ENCODE measurements at places on chromosomes 3 and 15. TPM values are rescaled to one million over a fixed set of nuclear protein-coding genes. Genes with fewer than 3 reads are reported as not detected.

The NTRK3 gene
- total RNA-seq = under 0.01 TPM

- peaks cover 2% of the 10 kb centered on the region for H3K4me1 ChIP-seq
- no peak overlapping the region for H3K4me3 ChIP-seq
- no peak overlapping the region for H3K27ac ChIP-seq
- H3K36me3 ChIP-seq = no peaks in the 10 kb centered on the region
Measured at GRCh38 chr15:34791701-34792100, 3.6 kb downstream of the ACTC1 start.

DNA sequence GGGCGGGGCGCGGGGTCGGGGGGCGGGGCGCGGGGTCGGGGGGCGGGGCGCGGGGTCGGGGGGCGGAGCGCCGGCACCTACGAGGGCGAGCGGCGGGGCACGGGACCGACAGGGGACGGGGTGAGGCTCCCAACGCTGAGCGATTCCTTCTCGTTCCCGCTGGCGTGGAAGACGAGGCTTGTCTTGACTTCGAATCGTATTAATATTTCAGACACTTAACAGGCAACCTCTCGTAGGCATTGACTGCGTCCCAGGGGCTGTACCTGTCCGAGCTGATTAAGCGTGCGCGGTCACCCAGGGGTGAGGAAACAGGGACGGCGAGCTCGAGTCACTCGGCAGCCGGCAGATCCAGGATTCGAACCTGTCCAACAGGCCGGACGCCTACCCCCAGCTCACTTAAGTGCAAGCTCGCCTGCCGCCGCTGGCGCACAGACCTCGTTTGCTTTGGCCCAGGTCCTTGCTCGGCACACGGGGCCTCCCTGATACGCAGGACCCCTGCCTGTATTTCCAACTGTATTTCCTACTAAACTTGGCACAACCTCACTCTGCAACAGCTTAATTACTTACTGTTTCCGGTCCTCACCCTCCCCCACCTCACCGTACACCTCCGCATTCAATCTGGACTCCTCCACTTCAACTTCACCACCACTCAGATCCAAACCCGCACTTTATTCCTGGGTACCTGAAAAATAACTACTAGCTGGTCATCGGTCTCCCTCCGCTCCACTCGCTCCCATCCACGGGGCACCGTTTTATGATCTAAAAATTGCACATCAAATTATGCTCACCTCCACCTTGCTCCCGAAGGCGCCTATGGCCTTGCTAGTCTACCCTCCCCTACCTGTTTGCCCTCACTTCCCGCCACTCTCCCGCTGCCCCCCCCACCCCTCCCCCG, 722 bp upstream of the ZXDC start:
- peaks cover 16% of the 10 kb centered on the region for H3K4me1 ChIP-seq
- H3K36me3 ChIP-seq = peaks cover 3% of the 10 kb centered on the region
- peak overlapping the region; percentile 8 for H3K27ac ChIP-seq
- DNase-seq = peak; percentile 25
- peak overlapping the region; percentile 76 for H3K4me3 ChIP-seq

GRCh38 chr3:68703066-68703465, 229.3 kb downstream of the TAFA4 start:
- DNase-seq = no peak
- no peaks in the 10 kb centered on the region for H3K36me3 ChIP-seq
- H3K4me3 ChIP-seq = no peak overlapping the region
- H3K27me3 ChIP-seq = no peaks in the 10 kb centered on the region
- H3K4me1 ChIP-seq = no peaks in the 10 kb centered on the region
- no peak overlapping the region for H3K27ac ChIP-seq

The SLC51A gene
- total RNA-seq = not detected

DNA sequence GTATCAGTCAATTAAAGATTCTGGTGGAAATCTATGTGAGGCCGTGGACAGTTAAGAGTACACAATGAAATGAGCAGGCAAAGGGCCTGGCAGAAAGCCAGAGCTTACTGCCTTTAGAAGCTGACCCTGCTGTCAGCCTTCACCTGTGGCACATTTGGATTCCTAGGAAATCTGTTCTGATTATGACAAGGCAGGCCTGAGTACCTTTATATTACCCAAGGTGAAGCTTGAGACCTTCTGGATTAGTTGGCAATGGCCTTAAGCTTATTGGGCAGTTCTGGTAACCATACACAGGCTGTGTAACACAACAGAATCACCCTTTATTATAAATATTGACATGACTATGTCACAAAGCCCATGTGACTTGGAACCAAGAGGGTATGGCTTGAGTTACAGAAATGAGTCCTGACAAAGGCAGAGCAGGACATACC, 43.2 kb downstream of the NBEAL2 start:
- H3K4me3 ChIP-seq = no peak overlapping the region
- no peaks in the 10 kb centered on the region for H3K27me3 ChIP-seq
- peak; percentile 48 for DNase-seq

DNA sequence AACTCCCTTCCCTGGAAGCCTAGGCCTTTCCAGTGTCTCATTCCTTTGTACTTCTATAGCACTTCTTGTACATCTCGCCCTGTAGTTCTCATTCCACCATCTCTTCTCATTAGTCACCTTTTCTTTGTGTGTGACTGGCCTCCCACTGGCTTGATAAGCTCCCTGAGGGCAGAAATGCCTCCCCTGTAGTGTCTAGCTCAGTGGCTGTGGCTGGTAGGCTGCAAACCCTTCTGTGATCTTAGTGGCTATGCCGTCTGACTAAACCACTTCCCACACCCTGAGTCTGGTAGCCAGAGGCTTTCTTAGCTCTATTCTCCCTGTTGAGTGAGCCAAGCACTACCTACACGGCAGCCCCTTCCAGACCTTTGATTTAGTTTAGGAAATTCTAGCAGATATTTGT, 24.4 kb upstream of the TNFAIP8L3 start:
- H3K27ac ChIP-seq = no peak overlapping the region
- H3K4me3 ChIP-seq = no peak overlapping the region
- no peaks in the 10 kb centered on the region for H3K36me3 ChIP-seq
- H3K4me1 ChIP-seq = peaks cover 5% of the 10 kb centered on the region
- H3K27me3 ChIP-seq = no peaks in the 10 kb centered on the region
- DNase-seq = no peak

The CPA3 gene
- total RNA-seq = not detected

The SMAD6 gene
- total RNA-seq = 4.8 TPM

GRCh38 chr15:60713119-60714084, 234.5 kb upstream of the ICE2 start:
- H3K4me3 ChIP-seq = no peak overlapping the region
- H3K27me3 ChIP-seq = no peaks in the 10 kb centered on the region
- H3K36me3 ChIP-seq = no peaks in the 10 kb centered on the region
- no peak overlapping the region for H3K27ac ChIP-seq
- peak; percentile 81 for DNase-seq

DNA sequence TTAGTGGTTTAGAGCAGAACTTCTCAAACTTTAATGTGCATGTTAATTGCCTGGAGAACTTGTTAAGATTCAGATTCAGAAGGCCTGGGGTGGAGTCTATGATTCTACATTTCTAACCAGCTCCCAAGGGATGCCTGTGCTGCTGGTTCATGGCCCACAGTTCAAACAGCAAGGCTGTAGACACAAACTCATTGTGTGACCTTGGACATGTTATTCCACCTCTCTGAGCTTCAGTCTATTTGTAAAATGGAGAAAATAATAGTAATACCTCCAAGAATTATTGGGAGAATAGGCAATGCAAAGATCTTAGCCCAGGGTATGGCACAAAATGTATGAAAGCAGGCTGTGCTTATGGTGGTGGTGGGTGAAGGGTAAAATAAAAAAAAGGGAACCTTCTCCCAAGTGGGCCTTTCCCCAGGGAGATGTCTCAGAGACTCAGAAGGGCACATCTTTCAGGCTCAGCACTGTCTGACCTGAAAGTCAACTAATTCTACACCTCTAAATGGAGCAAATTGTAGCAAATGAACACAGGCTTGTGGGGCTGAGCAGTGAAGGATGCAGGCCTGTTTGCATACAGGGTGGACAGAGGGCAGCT, 176.0 kb upstream of the TRIM42 start:
- H3K27me3 ChIP-seq = no peaks in the 10 kb centered on the region
- H3K4me1 ChIP-seq = no peaks in the 10 kb centered on the region
- no peak for DNase-seq
- no peaks in the 10 kb centered on the region for H3K36me3 ChIP-seq

GRCh38 chr15:91896341-91897055, 43.0 kb downstream of the SLCO3A1 start:
- H3K27me3 ChIP-seq = no peaks in the 10 kb centered on the region
- H3K36me3 ChIP-seq = no peaks in the 10 kb centered on the region
- H3K4me1 ChIP-seq = no peaks in the 10 kb centered on the region
- no peak for DNase-seq
- no peak overlapping the region for H3K27ac ChIP-seq

The LRRK1 gene
- total RNA-seq = 3.0 TPM

- no peaks in the 10 kb centered on the region for H3K27me3 ChIP-seq
- H3K4me3 ChIP-seq = no peak overlapping the region
- no peaks in the 10 kb centered on the region for H3K4me1 ChIP-seq
- no peak overlapping the region for H3K27ac ChIP-seq
- no peak for DNase-seq
- peaks cover 1% of the 10 kb centered on the region for H3K36me3 ChIP-seq
Measured at GRCh38 chr3:190644035-190644434, 130.2 kb downstream of the IL1RAP start.

DNA sequence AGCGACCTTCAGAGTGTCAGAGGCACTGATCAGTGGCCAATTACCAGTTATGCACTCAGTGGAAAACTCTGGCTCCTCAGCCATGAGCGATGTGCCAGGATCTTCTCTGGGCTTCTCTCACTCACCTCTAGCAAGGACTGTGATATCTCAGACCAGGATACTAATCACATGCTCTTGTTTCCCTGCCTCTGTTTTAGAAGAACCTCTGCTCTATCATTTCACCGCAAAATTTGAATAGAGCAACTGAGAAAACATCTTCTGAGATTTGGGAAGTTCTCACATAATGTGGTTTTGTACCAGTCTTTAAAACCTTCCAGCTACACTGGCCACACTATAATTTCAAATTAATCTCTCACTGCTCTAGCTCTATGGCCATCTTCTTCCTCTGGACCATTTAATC, 325.8 kb upstream of the FRG2C start:
- H3K4me1 ChIP-seq = peaks cover 1% of the 10 kb centered on the region
- no peaks in the 10 kb centered on the region for H3K36me3 ChIP-seq
- H3K27ac ChIP-seq = no peak overlapping the region
- DNase-seq = no peak

The FAM219B gene
- total RNA-seq = 24.9 TPM

- peak overlapping the region; percentile 84 for H3K27ac ChIP-seq
- peak overlapping the region; percentile 60 for H3K4me3 ChIP-seq
- no peaks in the 10 kb centered on the region for H3K36me3 ChIP-seq
- peaks cover 11% of the 10 kb centered on the region for H3K4me1 ChIP-seq
- peak; percentile 68 for DNase-seq
- no peaks in the 10 kb centered on the region for H3K27me3 ChIP-seq
Measured at GRCh38 chr15:75455982-75456531, 4.6 kb upstream of the SIN3A start.

GRCh38 chr3:102980355-102980696, 545.5 kb downstream of the ZPLD1 start:
- DNase-seq = peak; percentile 0
- no peak overlapping the region for H3K27ac ChIP-seq
- no peaks in the 10 kb centered on the region for H3K4me1 ChIP-seq
- H3K36me3 ChIP-seq = no peaks in the 10 kb centered on the region
- no peaks in the 10 kb centered on the region for H3K27me3 ChIP-seq

DNA sequence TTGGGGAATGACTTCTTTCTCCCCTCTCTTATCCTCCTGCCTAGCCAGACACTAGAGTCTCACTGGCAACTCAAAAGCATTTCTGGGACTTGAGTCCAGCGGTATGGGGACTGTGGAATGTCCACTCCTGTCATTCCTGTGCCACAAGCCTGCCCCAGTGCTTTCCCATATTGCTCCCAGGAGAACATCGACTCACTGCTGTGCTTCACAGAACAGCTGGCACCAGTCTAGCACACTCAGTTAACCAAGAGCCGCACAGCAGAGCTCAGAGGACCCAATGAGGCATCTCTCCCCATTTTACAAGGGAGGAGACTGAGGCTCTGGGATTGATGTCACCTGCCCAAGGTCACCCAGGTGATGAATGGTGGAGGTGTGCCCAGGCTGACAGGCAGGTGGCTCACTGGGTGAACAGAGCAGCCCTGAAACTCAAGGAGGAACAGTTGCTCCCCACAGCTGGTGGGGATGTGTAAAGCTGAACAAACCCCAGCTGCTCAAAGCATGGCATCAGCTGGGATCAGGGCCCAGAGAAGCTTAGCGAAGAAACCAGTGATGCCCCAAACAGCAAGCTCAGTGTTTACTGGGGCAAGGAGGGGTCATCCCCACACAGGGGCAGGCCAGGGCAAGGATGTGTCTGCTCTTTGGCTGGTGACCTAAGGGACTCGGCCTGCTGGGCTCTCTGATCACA, 35.4 kb upstream of the DUSP7 start:
- H3K4me1 ChIP-seq = peaks cover 50% of the 10 kb centered on the region
- peak overlapping the region; percentile 10 for H3K27ac ChIP-seq
- H3K36me3 ChIP-seq = no peaks in the 10 kb centered on the region
- no peak overlapping the region for H3K4me3 ChIP-seq

The ITPKA gene
- 1.4 TPM for total RNA-seq

GRCh38 chr15:33934921-33935320, 33.4 kb upstream of the CHRM5 start:
- no peaks in the 10 kb centered on the region for H3K36me3 ChIP-seq
- H3K4me1 ChIP-seq = no peaks in the 10 kb centered on the region
- DNase-seq = peak; percentile 16

DNA sequence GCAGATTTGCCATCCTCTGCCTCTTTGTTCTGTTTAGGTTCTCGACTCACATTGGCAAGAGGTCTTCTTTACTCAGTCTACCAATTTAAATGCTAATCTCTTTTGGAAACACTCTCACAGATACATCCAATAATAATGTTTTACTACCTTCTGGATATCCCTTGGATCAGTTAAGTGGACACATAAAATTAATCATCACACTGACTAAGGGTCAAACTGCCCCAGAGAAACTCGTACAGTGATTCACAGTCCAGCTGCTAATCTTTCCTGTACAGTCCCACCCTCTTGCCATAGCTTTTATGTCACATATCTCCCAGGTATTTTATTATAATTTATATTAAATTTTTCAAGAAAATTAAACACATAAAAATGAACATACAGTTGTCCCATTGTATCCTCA, 360.8 kb upstream of the RGMA start:
- H3K4me1 ChIP-seq = no peaks in the 10 kb centered on the region
- no peaks in the 10 kb centered on the region for H3K27me3 ChIP-seq
- no peak for DNase-seq
- no peaks in the 10 kb centered on the region for H3K36me3 ChIP-seq

DNA sequence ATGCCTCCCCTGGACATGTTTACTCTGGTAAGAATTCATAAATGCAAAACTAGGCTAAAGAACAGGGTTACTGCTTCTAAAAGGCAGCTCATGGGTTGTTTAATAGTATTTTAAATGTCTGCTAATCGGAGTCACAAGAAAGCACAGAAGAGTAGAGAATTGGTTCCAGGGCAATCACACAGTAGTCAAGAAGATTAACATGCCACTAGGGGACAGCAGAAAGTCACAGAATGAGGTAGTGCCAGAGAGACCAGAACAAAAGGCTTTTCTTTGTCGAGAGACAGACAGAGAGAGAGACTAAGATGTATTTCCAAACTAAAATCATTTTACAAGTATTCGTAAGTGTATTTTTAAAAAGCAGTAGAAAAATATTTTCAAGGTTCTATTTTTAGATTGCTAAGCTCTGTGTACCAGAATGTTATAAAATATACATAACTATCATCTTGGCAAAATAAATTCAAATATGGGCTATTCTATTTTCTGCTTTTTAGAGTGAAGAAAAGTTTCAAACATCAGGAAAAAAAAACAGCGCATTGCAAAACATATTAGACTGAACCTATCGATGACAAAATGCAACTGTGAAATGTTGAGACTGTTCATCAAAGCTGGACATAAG, 78.3 kb upstream of the CDIN1 start:
- no peaks in the 10 kb centered on the region for H3K36me3 ChIP-seq
- H3K4me1 ChIP-seq = peaks cover 5% of the 10 kb centered on the region
- DNase-seq = peak; percentile 79
- no peak overlapping the region for H3K4me3 ChIP-seq
- no peak overlapping the region for H3K27ac ChIP-seq

Measured in IMR-90 (cell line).